RPMI8226 (cell line): ENCODE measurements at places on chromosomes 6 and 20.

DNA sequence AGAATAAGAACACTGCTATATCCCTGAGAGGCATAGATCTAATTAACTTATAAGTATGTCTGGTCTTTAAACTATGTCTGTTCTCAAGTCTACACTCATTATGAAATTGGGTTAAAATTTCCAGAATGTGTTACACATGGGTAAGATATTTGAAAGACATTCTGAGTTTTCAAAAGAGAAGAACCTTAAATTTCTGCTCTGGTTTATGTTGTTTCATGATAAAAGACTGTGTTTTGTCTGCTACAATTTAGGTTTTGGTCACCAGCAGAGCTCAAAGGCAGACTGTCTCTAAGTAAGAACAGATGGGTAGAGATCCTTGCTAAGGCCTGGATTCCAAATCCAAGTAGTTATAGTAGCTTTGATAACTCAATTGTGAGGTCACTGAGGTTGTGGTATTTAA, 6.0 kb downstream of the STMND1 start:
- no peak for DNase-seq

DNA sequence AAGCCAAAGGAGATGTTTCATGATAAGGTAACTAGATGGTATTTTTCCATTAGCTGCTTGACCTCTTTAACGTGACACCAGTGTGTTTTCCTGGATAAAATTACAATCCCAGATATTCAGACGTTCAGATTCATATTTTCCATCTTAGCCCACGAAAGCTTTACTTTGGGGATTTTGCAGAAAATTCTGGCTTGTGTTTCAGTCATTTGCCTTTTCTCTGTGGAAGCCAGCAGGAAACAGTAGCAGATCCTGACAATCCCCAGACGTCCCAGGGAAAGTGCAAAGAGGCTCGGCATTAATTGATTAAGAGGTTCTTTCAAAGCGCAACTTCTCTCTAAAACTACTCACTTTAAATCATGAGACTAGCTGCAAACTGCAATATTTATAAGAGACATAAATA, 243.6 kb downstream of the UST start:
- no peak for DNase-seq

- no peak for DNase-seq
Measured at GRCh38 chr20:49699200-49699992, 14.3 kb downstream of the B4GALT5 start.

DNA sequence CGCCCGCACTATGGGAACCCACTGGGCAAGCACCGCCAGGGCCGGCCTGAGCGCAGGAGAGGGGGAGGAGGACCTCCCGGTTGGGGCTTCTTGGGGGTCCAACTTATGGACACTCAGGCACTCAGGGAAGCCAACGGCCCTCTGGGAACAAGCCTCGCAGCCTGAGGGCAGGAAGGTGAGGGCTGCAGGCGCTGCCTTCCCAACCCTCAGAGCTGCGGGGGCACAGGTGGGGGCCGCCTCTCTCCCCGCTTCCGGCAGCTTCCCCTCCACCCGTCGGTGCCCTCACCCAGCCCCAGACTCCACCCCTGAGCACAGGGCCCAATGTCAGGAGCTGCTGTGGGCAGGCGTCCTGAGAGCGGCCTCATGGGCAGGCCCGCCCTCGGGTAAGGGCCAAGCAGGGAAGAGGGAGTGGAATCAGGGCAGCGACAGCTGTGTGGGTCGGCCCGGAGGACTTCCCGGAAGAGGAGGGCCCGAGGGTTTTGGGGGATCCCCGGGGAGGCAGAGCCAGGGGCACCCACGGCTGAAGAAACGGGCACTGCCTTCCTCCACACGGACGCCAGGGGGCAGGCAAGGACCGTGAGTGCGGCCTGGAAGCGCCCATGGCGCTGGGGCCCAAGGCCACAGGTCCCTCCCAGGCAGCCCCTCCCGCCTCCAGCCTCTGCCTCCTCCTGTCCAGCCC, 488 bp upstream of the PTK6 start:
- peak; percentile 93 for DNase-seq

GRCh38 chr20:52783769-52784168, 188.4 kb upstream of the TSHZ2 start:
- DNase-seq = peak; percentile 7

GRCh38 chr6:85068221-85068620, 303.8 kb upstream of the TBX18 start:
- no peak for DNase-seq

DNA sequence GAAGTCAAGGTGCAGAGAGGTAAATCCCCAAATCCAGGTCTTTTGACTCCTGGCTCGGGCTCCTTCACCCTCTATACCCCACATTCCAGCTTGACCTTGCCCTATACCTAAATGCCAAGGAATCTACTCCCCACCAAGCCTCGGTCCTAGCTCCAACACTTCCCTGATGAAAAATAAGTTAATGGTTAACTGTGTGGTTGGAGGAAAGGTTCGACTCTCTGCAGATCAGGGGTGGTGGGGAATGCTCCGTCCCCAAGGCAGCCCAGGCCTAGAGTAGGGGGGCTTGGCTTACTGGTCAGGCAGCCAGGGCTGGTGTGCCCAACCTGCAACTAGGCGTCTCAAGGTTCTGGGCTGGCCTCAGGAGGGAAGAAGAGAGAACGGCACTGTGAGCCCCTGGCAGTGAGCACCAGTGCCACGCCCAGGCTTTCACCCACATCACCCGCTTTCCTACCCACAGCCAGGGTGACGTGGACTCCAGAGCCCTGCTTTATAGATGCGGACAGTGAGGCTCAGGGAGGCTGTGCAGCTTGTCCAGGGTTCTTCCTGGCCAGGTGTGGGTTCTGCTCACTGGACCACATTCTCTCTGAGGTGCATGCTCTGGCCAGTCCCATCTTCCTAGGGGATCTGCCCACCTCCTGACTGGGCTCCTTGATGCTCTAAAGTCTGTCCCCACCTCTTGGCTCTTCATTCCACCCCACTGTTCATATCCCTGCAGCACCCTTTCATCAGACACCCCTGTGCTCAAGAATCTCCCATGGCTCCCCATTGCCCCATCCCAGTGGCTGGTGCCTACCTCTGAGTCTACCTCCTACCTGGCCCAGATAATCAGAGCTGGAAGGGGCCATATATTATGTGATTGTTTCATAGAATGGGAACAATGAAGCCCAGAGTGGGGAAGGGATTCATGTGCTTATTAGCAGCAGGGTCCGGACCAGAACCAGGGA, 8.2 kb downstream of the SPDEF start:
- DNase-seq = no peak

DNA sequence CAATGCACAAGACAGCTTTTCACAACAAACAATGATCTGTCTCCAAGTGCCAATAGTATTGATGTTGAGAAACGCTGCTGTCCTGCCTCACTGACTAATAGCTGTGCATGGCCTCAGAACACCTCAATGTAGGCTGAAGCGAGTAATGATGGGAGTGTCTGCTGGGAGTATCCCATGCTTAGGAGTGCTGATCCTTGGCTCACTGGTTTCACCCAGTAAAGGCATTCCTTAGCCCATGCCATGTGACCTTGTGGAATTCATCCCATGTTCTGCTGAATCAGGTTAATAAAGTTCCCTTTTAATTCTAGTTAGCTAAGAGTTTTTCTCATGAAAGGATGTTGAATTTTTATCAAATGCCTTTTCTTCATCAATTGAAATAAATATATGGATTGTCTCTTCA, 3.8 kb upstream of the WFDC12 start:
- no peak for DNase-seq

DNA sequence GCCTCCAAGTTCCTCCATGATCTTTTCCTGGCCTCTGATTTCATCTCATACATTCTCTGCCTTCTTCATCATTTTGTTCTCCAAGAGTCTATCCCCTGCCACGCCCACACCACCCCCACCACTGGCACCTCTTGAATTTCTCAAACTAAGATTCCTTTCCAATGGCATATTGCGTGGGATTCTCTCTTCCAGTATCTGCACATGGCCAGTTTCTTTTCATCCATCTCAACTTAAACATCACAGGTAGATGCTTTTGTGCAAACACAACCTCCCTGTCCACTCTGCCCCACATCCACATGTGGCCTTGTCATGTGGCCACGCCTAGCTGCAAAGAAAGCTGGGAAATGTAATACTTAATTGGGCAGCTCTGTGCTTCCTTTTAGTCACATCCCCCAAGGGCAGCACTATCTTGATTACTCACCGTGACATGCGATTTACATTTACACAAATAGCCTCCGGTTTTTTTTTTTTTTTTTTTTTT, 33.4 kb upstream of the ZMYND8 start:
- DNase-seq = no peak
